NAMALWA (cell line): ENCODE measurements at places on chromosomes 1 and 21.

DNA sequence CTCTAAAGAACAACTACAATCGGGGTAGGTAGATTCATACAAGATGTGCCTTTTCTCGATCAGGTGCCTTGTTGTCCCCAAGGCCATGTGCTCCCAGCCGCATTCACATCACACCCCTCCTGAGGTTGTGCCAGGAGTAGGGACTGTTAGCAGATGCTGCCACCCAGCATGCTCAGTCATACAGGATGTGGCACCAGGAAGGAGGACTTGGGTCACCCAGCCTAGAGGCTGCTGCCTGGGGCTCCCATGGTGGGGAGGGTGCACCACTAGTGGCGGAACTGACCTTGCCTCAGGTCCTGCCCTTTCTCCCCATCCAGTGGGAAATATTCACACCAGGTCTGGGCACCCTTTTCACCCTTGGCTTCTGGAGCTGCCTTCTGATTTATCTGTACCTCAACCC is 8.3 kb downstream of the TEX35 start:
- no peak for DNase-seq

GRCh38 chr1:155175927-155176371 is 2.3 kb downstream of the TRIM46 start:
- DNase-seq = peak; percentile 70

- no peak for DNase-seq
Measured at GRCh38 chr21:16504766-16505165, 775.0 kb downstream of the USP25 start.

DNA sequence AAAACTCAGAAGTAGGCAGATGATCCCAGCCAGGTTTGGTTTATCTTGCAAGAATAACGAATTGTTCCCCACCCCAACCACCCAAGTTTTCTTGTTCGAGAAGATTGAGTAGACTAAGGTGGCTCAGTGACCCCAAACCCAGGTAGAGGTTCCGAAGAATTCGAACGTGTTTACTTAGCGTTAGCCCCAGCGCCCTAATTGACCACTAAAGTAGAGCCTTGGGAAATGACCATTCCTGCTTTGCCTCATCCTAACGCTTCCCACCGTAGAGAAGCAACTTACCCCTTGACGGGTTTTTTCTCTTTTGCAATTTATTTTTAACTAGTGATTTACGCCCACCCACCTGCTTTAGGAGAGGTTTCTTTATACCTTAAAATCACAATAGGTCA is 870 bp downstream of the FBXO28 start:
- no peak for DNase-seq

GRCh38 chr1:101444381-101444780 is 207.6 kb downstream of the S1PR1 start:
- DNase-seq = no peak

DNA sequence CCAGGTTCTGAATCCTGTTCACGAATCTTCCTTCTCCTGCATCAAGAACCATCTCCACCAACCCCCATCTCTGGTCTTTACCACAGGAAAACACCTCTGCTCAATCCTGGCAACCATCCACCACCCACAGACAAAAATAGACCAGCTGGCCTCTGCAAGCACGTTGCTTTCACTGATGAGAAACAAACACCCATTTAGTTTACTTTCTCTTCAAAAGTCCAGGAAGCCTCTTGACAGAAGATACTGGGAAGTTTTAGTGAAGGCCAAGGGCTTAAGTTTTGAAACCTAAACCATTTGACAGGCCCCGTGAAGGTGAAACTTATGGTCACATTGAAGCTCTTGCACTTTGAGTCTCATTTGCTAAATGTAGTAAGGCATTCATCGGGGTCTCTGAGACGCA is 122.6 kb upstream of the PPP2R5A start:
- DNase-seq = peak; percentile 24

DNA sequence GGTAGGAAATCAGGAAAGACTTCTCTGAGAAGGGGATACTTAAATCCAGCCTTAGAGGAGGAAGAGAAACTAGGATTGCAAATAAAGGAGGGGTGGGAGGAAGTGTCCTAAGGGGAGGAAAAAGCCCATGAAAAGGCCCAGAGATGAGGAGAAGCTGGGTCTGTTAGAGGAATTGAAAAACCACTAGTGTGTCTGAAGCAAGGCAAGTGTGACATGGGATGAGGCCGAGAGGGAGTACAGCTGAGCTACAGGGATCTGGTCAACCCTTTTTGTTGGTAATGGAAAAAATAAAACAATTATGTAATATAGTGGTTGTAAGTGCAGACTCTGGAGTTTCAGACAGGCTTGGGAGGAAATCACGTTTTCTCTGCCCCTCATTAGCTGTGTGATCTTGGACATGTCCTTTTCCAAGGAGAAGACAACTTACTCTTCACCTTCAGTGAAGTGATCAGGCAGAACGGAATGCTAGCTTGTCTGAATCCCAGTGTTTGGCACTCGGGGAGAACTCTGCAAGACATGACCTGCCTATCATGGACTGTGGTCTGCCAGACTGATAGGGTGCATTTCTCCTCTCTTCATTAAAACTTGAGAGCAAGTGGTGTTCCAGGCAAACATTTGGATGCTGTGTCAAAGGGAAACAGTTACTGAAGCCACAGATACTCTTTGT is 7.4 kb upstream of the S100A10 start:
- DNase-seq = no peak

DNA sequence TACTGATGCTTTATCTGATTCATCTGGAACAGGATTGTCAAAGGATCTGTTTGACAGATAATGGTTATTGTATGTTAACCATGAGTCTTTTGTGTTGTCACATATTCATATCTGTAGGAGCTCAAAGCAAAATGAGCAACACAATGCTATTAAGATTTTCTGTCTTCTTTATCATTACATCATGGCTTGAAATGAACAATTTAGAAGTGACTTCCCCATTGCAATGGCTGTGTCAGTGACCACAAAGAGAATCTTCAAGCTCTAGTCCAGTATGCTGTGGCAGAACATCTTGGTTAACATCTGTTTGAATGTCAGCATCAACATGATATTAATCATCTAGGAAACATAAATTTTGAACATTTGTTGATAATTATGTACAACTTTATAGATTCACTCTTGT is 1148.5 kb downstream of the PLA2G4A start:
- DNase-seq = no peak

- no peak for DNase-seq
Measured at GRCh38 chr1:39384305-39384704, 107.1 kb upstream of the BMP8A start.

- DNase-seq = no peak
Measured at GRCh38 chr1:179026813-179027669, 1.3 kb downstream of the FAM20B start.

GRCh38 chr1:165536016-165536415 is 7.8 kb upstream of the LRRC52 start:
- DNase-seq = no peak

DNA sequence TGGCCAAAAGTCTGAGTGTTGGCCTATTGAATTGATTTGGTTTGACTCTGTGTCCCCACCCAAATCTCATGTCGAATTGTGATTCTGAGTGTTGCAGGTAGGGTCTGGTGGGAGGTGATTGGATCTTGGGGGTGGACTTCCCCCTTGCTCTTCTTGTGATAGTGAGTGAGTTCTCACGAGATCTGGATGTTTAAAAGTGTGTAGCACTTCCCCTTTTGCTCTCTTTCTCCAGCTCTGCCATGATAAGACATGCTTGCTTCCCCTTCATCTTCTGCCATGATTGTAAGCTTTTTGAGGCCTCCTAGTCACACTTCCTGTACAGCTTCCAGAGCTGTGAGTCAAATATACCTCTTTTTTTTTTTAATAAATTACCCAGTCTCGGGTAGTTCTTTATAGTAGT is 297.1 kb upstream of the ZRANB2 start:
- no peak for DNase-seq

GRCh38 chr1:25519624-25520023 is 23.8 kb upstream of the LDLRAP1 start:
- DNase-seq = no peak

- peak; percentile 36 for DNase-seq
Measured at GRCh38 chr1:226632922-226633351, 84.4 kb downstream of the STUM start.

- no peak for DNase-seq
Measured at GRCh38 chr1:87685311-87686135, 356.8 kb downstream of the LMO4 start.

GRCh38 chr1:223312273-223312672 is 51.7 kb downstream of the SUSD4 start:
- DNase-seq = no peak

DNA sequence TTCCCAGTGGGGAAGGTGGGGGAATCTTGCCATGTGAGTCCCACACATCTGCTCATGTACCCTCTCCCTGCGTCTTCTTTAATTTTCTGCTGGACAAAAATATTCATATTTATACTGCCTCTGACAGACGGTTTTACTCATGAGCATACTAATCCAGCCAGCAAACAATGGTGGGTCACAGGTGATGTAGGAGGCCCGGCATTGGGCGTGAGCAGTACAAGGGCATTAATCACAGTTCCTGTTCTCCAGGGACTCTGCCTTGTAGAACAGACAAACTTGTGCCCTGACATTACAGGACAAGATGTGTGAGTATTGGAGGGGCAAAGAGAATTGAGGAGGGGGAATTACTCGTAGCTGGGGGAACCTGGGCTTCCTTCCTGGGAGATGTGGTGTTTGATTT is 25.0 kb downstream of the MTARC1 start:
- no peak for DNase-seq

DNA sequence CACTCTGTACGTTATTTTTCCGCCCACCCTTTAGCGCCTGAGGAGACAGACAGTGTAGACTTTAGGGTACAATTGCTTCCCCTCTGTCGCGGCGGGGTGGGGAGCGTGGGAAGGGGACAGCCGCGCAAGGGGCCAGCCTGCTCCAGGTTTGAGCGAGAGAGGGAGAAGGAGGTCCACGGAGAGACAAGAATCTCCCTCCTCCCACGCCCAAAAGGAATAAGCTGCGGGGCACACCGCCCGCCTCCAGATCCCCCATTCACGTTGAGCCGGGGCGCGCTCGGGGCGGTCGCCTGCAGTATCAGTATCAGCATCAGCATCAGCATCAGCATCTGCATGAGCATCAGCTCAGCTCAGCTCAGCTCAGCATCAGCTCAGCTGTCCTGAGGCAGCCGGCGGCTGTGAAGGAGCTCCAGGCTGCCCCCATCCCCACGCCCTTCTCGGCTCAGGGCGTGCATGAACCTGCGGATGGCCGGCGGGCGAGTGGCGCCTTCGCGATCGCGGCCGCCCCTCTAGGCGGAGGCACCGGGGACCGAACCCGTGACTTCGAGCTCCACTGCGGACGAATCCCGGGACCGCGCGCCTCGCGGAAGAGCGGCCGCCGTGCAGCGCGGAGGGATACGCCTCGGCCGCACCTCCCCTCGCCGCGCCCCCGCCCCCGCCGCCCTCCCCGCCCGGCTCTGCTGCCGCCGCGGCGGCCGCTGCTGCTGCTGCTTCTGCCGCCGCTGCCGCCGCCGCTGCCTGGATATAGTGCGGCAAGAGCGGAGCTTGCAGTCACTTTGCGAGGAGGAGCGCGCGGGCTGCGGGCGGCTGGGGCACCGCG is at the start of gene NCAM2:
Gene NCAM2, plus strand, starts transcription at position 774 of the 820 bp plus-strand sequence.
- no peak for DNase-seq

DNA sequence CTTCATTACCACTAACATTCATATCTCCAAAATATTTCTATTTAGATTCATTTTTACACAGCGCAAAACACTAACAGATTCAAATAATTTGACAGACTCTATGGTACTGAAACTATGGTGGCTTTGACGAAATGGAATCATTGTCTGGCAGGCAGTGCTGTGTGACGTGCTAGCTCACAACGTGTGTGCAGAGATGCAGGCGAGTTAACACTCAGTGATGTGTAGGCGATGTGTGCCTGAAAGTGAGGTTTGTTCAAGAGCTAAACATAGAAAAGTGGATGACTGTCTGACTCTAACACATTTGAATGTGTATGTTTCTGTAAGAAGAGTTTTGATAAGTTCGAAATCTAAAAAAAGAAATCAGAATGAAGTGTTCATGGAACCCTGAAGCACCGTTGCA is 97.7 kb downstream of the RYR2 start:
- DNase-seq = no peak

DNA sequence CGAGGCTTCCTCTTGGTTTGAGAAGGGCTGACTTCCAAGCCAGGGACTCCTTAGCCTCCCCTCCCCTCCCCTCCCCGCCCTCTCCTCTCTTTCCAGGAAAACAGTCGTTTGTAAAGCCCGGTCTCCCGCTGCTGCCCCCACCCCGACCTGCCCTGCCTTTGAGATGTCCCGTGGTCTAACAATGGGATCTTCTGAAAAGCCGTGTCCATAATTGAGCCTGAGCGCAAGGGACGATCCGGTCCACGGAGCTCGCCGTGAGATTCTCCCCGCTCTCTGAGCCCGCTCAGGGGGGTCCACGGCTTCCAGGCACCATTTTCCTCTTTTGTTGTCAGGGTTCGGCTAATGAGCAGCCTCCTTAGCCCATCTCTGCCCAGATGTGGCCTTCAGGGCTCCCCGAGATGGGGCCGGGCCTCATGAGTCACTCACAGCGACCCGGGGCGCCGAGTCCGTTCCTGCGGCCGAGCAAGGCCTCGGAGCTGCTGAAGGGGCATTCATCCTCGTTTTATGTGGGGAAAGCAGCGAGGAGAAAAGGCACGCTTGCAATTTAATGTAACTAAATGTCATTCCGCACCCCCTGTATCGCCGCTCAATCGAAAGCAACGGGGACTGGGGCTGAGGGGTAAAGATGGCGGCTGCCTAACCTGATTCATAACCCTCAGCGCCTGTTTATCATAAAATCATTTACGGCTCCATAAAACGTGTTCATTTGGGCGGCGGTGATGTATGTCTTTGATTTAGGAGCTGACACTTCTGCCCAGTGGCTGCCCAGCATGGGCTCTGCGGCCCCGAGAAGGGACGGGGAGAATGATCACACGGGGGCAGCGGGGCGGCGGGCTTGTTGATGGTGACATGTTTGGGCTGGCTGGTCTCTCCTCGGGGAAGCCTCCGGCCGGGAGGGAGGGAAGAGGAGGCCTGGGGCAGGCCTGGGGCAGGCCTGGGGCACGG is 232.6 kb upstream of the C1orf174 start:
- DNase-seq = no peak

- DNase-seq = peak; percentile 57
Measured at GRCh38 chr1:224432672-224433040, 1.9 kb downstream of the WDR26 start.

DNA sequence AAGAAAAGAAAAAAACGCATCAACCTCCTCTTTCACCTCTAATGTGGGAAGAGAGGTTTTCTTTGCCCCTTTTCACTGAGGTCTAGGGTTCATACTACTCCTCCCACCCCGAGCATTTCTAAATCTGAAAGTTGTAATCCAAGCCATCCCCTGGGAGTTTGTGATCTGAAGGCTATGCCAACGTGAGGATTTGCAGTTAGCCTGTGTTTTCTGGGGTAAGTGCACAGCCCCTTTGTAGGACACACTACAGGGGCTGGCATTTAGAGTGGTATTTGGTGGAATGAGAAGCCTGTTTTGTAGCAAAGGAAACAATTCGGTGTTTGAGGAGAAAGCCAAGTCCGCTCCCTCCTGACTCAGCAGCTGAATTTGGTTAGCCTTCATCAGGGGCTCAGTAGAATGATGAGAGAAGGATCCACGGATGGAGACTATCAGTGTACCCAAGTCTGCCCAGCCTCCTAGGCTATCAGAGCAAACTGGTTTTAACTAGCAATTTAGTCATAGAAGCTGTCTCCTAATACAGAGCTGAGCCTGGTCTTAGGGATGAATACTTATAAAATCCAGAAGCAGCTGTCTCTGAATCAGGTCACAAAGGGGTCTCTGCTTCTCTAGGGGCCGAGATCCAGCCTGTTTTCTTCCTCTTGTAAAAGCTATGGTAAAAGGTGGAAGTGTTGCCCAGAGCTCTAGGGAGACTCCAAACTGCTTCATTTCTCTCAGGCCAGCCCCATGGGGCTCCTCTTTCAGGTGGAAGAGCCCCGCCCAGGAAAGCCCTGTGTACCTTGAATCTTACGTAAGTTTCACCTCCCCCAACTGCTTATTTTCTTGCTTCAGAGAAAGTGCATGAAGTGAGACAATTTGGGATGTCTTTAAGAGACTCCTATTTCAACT is 2.1 kb downstream of the PCP4L1 start:
- no peak for DNase-seq

- DNase-seq = no peak
Measured at GRCh38 chr1:115678141-115678540, 36.4 kb downstream of the VANGL1 start.
